ENCODE measurements at places on chromosomes 5 and 9.

GRCh38 chr9:136292026-136292538 is 11.8 kb downstream of the CCDC187 start:
- DNase-seq = no peak

DNA sequence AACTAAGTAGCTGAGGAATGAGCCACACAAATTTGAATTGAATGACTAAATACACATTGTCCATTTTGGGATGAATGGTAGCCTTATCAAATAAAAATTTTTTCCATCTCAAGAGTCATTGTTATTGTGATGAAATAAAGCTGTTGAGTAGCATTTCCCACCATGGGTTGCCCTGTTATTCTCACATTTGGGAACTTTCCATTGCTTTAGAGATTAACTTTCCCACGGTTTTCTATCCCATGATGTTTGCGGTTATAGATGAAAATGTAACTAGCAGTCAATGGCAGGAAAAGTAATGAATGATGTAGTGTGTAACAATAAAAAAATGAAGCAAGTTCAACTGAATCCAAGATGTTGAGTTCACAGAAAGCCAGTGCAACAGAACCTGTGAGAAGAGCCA is 59.9 kb upstream of the PLPP1 start:
- DNase-seq = no peak

DNA sequence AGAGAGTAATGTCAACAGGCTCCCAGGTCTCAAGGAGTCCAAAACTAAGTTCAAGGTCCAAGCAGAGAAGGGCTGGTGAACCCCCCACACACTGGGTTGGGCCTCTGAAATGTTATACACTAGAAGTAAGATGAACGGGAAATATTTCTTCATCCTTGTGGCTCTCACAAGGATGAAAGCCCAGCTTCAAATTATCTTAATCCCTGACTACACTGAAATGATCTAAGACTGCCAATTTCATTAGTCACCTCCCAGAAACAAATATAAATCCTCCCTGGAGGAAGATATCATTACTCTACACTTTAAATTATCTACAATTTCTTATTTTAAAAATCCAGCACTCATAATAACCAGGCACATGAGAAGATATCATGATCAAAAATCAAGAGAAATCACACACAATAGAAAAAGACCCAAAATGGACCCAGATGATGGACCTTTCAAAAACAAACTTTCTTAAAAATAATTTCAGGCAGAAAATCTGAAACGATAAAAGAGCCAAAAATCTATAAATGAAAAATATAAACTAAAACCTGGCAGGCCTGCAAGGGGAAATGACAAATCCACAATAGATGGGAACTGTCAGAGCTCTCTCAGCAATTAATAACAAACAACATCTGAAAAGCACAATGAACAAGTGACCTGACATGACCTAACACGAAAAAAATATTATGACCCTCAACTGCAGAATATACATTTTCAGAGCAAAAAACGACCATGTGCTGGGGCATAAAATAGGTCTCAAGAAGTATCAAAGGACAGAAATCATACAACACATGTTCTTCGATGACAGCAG is 117.4 kb downstream of the GPR21 start:
- DNase-seq = no peak

DNA sequence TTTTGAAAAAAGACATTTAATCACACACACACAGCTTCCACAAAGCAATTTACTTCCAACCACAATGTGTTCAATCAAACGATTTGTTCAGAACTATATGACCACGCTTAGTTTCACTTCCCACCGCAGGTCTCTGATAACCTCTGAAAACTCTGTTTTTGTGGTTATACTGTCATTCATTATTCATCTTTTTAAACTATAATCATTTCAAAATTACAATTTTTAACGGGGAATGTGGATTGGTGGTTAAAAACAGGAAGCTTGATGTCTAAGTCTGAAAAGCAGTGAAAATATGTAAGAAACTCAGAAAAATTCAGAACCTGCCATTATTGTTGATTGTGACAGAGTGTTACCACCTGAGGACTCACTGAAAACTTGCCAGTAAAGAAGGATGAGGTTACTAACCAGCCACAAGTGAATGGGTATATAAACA is 12.7 kb upstream of the TMEM174 start:
- no peak for DNase-seq

DNA sequence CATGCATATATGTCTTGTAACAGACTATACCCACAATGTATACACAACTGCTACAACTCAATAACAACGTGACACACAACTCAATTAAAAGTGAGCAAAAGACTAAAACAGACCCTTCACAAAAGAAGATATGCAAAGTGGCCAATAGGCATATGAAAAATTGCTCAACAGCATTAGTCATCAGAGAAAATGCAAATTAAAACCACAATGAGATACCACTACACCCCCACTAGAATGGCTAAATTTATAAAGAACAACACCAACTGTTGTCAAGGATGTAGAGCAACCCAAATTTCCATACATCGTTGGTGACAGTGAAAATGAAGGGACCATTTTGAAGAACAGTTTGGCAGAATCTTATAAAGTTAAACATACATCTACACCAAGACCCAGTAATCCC is 38.9 kb downstream of the GABRB2 start:
- no peak for DNase-seq

DNA sequence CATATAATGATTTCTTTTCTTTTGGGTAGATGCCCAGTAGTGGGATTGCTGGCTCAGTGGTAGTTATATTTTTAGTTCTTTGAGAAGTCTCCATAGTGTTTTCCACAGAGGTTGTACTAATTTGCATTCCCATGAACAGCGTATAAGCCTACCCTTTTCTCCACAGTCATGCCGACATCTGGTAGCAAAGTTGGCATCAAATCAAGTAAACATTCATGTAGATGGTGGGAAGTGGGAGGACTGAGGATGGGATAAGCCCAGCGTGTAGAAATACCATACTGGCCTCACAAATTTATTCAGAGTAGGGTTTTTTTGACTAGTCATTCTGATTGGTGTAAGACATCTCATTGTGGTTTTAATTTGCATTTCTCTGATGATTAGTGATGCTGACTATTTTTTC is 115.4 kb downstream of the EGFLAM start:
- no peak for DNase-seq

GRCh38 chr5:149599375-149599774 is 18.1 kb downstream of the ARHGEF37 start:
- DNase-seq = no peak
